GF-D8 (cell line): ENCODE measurements at places on chromosomes 7 and 10.

- DNase-seq: no peak
Measured at GRCh38 chr7:157235357-157236333, 96.9 kb downstream of the UBE3C start.

DNA sequence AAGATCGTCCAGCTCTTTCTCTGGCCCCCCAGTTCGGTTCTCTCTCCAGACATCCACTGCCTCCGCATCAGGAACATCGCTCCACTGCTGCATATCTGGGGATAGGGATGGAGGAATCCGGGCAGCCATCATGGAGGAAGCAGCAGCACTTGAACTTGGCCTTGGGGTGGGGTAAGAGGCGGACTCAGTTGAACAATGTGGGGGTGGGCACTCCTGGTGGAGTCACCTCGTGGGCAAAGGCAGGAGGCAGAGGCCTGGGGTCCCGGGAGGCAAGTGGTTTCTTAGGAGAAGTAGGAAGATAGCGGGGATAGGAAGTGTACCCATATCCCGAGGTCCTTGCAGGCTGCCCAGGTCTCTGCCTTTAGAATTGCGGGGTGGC, 98.3 kb downstream of the CHST15 start:
- DNase-seq: no peak

- DNase-seq: no peak
Measured at GRCh38 chr10:61835069-61835945, 66.2 kb upstream of the ARID5B start.

GRCh38 chr7:17396692-17397091, 98.2 kb downstream of the AHR start:
- no peak for DNase-seq

DNA sequence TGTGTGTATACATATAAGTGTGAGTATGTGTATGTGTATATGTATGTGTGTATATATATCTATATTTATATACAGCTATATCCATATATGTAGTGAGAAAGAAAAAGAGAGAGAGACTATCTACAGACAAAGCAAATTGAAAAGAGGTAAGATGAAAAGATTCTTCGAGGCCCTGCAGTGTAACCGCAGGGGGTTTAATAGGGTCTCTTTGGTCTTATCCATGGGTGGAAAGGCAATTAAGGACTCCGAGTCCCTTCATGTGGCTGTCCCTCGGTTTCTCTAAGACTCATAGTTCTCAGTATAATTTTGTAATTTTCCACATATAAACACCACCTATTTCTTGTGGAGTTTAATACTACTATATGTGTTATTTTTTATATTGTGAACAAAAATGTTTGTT, 50.6 kb upstream of the JAZF1 start:
- no peak for DNase-seq

DNA sequence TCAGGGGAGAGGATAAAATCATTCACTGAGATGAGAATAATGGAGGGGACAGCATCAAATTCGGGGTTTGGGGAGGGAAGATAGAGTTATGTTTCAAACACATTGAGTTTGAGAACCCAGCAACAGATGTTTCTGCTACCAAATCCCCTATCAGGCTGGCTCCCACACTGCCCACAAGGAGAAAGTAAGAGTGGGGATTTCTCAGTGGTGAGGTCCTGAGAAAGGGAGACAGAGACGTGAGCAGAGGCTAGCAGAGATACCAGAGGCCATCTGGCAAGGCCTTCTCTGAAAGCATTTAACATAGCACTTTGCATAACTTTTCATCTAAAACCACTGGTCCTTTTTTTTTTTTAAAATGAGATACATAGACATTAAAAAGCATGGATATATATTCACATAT, 7.8 kb upstream of the SLF2 start:
- no peak for DNase-seq

- DNase-seq: no peak
Measured at GRCh38 chr10:103781329-103782061, 73.9 kb downstream of the SH3PXD2A start.

- DNase-seq: no peak
Measured at GRCh38 chr7:101567230-101567629, 61.9 kb downstream of the MYL10 start.

DNA sequence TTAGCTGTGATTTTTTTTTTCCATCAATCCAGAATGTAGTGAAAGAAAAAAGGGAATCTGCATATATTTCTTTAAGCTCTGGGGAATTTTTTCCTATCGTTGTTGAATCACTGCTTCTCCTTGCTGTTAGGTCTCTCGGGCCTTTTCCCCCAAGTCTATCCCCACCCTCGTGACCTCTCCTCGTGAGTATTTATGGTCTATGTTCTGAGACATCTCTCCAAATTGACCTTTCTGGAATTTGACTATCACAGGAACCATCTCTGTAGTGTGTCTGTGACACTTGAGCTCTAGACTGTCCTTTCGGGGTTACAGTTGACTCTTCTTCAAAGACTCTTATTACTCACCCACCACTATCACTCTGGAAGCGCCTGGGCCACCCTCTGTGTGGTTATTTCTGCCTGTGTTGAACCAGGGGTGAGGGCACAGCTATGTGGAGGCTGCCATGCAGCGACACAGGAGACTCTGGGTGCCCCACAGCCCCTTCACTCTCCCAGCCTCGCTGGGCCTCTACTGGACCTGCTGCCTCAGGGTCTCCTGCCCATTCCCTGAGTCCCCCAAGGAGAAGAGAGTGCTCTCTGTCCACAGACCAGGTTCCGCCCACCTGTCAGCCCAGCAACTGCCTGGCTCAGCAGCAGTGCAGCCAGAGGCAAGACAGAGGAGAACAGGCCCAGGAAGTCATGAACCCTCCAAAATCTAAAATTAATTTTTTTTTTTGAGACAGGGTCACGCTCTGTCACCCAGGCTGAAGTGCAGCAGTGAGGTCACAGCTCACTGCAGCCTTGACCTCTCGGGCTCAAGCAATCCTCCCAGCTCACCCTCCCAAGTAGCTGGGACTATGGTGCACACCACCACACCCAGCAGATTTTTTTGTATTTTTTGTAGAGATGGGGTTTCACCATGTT, 45.7 kb upstream of the PTPRN2 start:
- DNase-seq: no peak

DNA sequence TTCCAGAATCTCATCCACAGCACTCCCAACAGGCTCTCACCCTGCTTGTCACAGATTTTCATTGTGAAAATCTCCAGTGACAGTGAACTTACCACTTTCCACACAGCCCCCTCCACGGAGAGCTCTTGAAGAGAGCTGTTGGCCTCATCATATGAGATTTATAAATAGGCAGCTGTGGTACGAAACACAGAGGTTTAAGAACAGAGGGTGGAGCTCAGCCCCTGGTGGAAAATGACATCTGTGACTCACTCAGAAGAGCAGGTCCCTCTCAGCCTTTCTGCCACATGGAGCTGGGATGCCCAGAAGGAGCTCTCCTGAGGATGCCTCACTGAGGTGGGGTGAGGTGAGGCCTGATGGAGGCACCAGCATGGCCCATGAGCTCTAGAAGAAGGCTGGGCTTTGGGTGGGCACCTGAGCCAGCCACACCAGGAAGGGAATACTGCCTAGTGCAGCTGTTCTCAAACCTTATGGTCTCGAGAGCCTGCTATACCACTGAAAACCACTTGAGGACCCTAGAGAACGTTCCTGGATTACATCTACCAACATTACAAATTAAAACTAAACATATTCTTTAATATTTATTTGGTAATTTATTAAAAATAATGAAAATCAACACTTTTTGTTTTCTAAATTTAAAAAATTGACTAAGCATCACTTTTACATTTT, 25.8 kb upstream of the EEPD1 start:
- peak; percentile 7 for DNase-seq

DNA sequence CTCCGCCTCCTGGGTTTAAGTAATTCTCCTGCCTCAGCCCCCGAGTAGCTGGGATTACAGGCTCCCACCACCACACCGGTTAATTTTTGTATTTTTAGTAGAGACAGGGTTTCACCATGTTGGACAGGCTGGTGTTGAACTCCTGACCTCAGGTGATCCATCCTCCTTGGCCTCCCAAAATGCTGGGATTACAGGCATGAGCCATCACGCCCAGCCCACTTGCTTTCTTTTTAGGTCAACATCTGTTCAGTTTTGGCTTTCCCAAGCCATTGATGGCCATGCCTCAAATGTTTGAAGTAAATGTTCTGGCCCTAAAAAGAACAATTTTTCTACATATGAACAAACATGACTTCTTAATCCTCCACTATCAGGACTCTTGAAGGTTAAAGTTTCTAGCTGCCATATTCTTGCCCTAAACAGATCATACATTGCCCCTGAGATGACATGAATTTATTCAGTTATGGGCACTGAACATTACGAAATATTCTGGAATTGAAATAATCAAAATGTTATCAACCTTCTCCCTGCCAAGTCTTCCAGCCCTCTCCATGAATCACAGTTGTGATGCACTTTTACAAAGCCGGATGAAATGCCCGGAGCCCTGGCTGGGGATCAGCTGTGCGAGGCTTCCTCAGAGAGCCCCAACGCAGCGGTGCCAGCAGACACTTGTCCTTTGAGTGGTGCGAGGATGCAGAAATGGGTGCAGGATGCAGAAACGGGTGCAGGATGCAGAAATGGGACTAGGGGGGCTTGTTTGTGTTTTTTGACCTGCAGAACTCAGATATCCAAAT, 2.9 kb downstream of the MRLN start:
- no peak for DNase-seq

- no peak for DNase-seq
Measured at GRCh38 chr10:71799608-71800453, 26.5 kb upstream of the VSIR start.

DNA sequence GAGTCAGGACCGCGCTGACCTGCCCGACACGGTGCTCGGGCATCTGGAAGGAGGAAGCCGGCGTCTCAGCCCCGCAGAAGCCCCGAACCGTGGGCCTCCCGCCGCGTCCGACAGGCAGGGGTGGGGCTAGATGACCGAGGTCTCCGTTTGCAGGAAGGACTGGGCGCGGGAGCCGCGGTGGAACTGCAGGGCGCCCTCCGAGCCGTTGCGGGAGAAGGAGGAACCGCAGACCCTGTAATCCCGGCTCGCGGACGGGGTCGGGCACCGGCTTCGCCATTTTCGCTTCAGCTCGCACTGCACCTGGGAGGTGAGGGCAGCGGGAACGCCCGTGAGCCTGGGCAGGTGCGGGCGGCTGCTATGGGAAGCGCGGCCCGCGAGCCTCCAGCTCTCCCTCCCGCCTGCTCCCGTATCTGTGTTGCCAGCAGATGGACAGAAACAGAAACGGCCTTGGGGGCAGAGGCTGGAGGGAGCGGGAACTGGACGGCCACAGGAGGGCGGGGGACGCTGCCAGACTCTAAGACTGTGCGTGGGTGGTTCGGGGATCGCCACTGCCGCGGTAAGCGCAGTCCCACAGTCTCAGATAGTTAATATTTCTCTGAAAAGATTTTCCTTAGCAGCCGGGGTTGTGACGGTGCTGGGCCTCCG, 114.1 kb downstream of the VIPR2 start:
- no peak for DNase-seq

GRCh38 chr7:155450970-155451801, 6.7 kb upstream of the EN2 start:
- DNase-seq: no peak

GRCh38 chr10:95755511-95756004, 405 bp upstream of the ENTPD1 start:
- peak; percentile 38 for DNase-seq

GRCh38 chr10:77581738-77582137, 55.9 kb downstream of the KCNMA1 start:
- DNase-seq: no peak

DNA sequence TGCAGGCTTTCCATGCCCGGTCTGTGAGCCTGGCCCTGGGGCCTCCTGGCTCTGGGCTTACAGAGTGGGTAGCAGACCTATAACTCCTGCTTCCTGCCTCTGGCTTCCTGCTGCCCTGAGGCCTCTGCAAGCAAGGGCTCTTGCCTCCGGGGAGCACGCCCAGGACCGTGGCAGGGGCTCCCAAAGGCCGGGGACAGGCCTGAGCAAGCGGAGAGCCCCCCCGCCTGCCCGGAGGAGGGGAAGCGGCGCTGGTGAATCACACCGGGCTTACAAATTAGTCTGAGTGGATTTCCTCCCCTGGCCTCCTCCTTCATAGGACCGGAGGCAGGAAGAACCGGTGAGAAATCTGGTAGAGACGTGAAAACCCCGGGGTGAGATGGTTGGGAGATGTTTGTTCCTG, 1.5 kb upstream of the MYL10 start:
- no peak for DNase-seq

DNA sequence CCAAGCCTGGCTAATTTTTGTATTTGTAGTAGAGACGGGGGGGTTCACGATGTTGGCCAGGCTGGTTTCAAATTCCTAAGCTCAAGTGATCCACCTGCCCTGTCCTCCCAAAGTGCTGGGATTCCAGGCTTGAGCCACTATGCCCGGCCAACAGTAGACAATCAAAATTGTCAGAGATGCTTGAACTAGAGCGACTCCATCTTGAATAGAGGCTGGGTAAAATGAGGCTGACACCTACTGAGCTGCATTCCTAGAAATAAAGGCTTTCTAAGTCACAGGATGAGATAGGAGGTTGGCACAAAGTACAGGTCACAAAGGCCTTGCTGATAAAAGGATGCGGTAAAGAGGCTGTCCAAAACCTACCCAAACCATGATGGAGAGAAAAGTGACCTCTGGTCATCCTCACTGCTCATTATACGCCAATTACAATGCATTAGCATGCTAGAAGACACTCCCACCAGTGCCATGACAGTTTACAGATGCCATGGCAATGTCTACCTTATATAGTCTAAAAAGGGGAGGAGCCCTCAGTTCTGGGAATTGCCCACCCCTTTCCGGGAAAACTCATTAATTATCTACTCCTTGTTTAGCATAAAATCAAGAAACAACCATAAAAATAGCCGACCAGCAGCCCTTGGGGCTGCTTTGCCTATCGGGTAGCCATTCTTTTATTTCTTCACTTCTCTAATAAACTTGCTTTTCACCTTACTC, 134.5 kb downstream of the BAMBI start:
- DNase-seq: no peak

GRCh38 chr7:73723813-73724212, 4.3 kb upstream of the STX1A start:
- DNase-seq: no peak

- no peak for DNase-seq
Measured at GRCh38 chr10:3853547-3854303, 68.7 kb upstream of the KLF6 start.

- no peak for DNase-seq
Measured at GRCh38 chr10:8502573-8502972, 448.1 kb downstream of the GATA3 start.

GRCh38 chr7:98701372-98701771, 84.3 kb downstream of the NPTX2 start:
- DNase-seq: no peak

DNA sequence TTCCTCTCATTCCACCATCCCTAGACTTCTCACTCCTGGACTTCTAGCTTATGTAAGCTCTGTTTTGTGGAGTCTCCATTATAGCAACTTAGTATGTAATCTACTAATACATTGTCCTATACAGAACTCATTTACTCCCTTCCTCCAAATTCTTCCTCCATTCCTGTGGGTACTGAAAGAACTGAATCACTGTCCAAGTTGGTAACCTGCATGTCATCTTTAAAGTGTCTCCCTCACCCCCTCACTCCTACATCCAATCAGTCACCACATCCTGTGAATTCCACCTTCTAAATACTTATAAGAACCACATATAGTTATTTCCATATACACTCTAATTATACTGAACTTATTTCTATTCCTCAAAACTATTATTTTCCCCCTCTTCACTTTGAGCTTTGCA, 20.3 kb downstream of the AASS start:
- no peak for DNase-seq

- peak; percentile 14 for DNase-seq
Measured at GRCh38 chr7:44854644-44855364, 6.9 kb upstream of the H2AZ2 start.

- DNase-seq: no peak
Measured at GRCh38 chr7:106092204-106092603, 19.9 kb downstream of the SYPL1 start.

GRCh38 chr10:5691786-5692185, 7.1 kb downstream of the TASOR2 start:
- DNase-seq: no peak

GRCh38 chr7:98483276-98483963, 82.5 kb upstream of the BAIAP2L1 start:
- DNase-seq: no peak
